ENCODE measurements at places on chromosomes 11 and 22.

GRCh38 chr22:50282361-50283155 is 12.4 kb upstream of the MAPK11 start:
- no peak for DNase-seq

DNA sequence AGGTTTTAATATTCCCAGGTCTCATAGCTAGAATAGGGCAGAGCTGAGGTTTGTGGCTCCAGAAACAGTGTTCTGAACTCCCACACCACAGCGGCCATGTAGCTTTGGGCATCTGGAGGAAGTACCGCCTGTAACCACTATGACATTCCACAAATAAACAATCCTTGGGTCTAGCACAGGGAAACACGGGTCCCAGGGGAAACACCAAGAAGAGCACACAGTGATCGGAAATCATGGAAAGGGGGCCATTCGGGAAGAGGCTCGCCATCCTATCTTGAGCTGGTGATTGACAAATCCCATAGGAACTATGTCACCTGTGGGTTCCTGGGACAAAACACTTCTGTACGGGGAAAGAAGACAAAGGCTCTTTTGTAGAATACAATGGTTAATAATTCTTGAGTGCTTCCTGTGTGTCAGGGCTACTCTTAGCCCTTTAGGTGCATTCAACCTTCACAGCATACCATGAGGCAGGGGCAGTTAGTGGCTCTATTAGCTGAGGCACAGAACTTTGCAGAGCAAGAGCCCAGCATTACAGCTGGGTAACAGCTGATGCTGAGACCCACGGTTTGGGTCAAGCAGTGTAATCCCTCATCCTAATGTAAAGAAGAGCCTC is 514.2 kb downstream of the NTM start:
- DNase-seq: no peak

- DNase-seq: no peak
Observed at GRCh38 chr11:87290304-87290922, 252.7 kb downstream of the TMEM135 start.

DNA sequence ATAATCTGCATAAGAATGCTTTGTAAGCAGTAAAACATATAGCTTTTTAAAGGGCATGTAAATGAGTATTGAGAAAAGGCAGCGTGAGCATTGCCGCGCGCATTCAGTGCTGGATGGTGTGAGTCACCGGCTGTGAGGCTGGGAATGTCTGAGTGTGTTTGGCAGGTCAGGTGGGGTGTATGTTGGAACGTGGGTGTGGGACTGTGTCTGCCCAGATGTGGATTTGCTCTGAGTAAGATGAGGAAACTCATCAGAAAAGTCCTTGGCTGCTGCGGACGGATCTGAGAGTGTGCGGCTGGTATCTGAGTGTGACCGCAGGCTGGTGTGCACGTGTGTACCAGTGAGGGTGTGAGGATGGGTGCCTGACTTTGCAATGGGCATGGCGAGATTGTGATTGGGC is 66.2 kb upstream of the NECTIN1 start:
- no peak for DNase-seq

DNA sequence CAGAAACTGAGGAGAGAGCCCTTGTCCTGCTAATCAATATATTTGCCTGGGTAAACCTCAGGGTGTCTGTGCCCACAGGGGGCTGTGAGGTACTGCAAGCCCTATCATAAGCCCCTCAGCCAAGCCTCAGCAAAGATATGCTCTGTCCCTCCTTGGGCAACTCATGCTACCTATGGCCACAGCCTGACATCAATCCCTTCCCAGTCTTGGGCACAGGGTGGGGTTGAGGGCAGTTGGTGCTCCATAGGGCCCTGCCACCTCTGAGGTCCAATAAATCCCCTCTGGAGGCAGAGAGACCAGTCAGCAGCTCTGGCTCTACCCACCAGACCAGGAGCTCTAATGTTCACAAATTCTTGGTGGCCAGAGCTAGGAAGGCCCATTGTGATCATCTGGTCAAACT is 23.8 kb downstream of the TPBGL start:
- DNase-seq: no peak

- DNase-seq: no peak
Observed at GRCh38 chr22:39291523-39291922, 27.9 kb downstream of the RPL3 start.

- DNase-seq: no peak
Observed at GRCh38 chr22:42967933-42968332, 47.0 kb downstream of the PACSIN2 start.

- DNase-seq: no peak
Observed at GRCh38 chr11:95556342-95557163, 233.0 kb downstream of the FAM76B start.

DNA sequence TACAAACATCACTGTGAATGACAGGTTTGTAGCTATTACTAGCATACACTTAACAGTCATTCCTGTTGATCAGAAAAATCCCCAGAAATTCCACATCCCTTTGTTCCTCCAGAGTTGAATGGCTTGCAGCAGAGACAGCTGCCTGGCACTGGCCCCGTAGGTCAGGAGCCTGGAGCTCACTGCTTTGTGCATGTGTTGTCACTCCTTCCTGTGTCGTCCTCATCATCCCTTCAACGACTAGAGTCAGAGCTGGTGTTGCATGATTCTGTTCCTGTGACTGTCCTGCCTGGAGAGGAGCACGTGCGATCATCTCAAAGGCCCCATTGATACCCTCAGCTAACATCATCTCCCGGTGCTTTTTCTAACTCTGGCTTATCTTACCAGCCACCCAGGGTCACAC is 58.3 kb downstream of the LDLRAD3 start:
- no peak for DNase-seq

DNA sequence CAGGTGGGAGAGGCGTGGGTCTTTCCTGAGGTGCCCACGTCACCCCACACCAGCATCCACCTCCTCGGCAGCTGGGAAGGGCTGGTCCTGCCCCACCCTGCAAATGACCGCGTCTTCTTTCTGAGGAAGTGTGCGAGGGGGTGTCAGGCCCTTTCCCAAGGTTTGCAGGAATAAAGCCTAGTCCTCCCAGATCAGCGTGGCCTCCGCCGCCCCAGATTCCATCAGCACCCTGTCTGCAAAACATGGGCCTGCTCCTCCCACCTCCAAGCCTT is 14.4 kb upstream of the SLC39A13 start:
- no peak for DNase-seq

DNA sequence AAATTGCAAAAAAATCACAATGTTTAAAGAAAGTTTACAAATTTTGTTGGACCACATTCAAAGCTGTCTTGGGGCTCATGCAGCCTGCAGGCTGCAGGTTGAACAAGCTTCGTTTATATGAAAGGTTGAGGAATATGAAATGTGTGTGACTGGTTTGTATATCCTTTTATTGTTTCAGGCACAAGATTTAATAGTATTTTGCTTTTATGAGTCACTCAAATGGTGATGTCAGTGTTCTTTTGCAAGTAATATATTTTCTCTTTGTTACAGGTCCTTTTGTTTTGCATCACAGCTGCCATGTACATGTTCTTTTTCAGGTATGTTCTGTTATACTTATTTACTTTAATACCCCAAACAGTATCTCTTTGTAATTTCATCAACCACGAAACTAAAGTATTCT is 198.6 kb downstream of the TMEM135 start:
- DNase-seq: no peak

- DNase-seq: no peak
Observed at GRCh38 chr22:24516301-24516737, 21.2 kb downstream of the UPB1 start.

DNA sequence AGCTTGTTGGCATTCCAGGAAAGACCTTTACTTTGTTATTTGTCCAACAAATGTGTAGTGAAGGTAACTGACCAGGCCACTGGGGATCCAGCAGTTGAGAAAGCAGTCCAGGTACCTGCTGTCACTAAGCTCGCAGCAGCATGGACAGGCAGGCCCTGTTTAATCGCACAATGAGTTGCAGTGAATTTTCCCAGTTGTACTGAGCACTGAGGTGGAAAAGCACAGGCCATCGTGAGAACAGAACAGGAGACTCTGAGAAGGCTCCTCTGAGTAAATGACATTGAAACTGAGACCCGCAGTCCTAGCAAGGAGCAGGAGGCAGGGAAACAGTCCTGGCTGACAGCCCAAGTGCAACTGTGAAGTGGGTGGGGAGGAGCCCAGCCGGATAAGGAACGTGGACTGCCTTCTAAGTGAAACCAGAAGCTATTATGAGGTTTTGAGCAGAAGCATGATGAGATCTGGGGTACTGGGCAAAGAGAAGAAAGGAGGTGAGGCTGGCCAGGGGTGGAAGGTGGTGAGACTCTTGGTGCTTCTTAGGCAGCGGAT is 39.8 kb upstream of the CDON start:
- DNase-seq: no peak

- DNase-seq: no peak
Observed at GRCh38 chr11:44674809-44675208, 52.0 kb upstream of the TSPAN18 start.

DNA sequence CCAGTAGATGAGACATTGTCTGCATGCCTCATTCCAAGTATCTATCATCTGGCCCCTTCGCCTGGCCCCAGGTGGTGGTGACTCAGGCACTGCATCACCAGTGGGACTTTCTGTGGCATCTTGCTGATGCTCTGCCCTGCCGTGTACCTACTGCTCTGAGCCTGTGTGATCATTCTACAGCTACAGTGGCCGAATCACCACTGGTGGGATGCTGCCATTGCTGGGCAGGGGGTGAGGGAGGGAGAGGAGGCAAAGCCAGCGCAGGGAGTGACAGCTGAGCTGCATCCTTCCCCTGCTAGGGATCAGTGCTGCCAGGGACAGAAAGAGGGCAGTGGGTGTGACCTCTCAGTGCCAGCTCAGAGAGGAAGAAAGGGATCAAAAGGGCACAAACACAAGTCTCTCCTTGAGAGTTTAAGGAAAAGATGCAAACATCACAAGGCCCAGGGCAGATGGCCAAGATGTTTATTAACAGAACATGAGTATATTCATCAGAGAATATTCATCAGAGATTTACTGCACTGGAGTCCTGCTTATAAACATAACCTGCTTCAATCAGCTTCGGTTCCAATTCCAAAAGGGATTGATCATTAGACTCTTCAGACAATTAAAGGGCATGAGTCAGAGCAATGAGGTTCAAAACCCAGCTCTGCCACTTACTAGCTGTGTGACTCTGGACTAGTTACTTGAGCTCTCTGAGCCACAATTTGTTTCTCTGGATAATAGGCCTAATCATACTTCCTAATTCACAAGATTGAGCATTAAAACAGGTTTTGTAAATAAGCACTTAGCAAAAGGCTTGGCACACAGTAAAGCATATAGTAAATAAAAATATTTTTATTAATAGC is 109.8 kb downstream of the NAT10 start:
- DNase-seq: peak; percentile 3

GRCh38 chr11:1640076-1640946 is 10.7 kb downstream of the KRTAP5-5 start:
- peak; percentile 14 for DNase-seq

GRCh38 chr11:8828046-8828445 is 82.9 kb upstream of the AKIP1 start:
- DNase-seq: no peak

DNA sequence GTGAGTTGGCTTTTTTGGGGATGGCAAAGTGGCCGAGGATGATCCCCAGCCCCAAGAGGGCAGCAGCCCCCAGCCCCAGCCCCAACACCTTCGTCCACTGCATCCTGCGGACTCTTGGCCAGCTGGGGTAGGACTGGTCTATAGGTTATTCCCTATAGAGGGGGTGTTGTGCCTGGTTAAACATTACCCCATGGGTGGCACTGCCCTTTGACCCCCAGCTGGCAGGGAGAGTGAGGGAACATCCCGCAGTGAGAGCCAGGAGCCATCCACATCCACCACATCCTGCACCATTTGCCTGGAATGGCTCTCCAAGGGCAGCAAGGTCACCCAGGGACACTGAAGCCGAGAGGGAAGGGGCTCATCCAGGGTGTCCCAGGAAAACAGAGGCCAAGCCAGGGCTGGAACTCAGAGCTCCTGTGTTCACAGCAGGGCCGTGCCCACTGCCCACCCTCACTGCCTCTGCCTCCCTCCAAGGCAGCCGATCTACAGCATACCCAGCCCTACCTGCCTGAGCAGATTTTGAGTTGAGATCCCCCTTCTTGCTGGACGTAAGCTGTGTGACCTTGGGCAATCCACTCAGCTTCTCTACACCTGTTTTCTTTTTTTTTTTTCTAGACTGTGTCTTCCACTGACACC is at the start of gene NAALADL1:
NAALADL1 (minus strand) TSS at position 135 of the 636 bp plus-strand sequence; CDS start at position 103, 32 bp downstream.
- DNase-seq: no peak

- DNase-seq: no peak
Observed at GRCh38 chr22:28711820-28712777, 29.5 kb downstream of the CHEK2 start.

DNA sequence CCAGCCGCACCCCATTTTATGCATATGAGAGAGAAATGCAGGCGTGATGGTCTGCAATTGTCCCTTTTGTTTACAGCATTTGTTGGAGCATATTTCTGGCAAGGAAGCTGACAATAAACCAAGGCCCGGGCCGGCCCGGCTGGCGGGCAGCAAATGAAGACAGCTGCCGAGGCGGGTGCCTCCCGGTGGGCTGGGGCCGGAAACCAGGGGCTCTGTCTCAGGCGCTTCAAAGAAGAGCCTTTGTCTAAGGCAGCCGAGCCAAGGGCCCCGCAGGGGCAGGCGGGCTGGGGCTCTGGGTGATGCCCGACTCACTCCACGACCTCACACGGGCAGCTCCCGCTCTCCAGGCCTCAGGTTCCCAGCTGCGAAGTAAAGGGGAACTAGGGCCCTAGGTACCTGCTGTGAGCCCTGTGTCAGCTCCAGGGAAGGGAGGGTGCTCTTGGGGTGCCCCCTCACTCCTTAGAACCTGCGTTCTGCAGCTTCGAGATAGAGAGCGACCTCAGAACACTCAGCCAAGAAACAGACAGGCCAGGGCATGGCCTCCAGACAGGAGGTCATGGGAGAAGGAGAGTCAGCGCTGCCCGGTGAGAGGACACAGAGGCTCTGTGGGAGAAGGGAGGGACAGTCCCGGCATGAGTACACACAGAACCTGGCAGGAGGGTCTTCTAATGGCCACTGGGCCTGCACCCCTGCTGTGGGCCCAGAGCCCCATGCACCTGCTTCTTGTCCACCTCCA is 2.4 kb downstream of the LINC01488 start:
- DNase-seq: no peak

DNA sequence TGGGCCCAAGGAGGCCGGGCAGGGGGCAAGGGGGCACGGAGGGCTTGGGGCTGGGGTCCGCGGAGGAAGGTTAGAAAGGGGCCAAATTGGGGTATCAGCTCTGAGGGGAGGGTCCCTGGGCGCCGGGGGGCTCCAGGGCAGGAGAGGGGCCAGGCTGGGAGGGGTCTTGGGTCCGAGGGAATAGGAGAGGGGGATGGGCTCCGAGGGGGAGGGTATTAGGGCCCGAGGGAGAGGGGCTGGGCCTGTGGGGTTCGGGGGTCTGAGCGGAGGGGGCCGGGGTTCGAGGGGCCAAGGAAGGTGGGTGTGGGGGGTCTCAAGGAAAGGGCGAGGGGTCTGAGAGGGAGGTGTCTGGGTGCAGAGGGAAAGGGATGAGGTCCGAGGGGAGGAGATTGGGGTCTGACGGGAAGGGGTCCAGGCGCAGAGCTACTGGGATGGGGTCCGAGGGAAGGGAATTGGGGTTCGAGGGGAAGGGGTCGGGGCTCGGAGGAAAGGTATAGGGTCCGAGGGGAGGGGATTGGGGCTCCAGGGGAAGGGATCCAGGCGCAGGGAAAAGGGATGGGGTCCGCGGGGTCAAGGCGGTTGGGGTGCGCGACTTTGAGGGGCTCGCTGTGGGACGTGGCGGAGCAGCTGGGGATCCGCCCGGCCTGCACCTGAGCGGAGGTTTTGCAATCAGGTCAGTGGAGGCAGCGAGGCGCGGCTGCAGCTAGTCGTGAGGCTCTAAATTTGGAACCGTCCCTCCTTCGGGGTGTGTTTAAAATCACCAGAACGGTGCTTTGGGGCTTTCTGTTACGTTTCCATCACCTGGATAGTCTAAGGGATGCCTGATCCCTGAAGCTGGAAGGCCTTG is 728 bp downstream of the CTTN start:
- DNase-seq: no peak

GRCh38 chr11:102187416-102188151 is 77.3 kb downstream of the YAP1 start:
- no peak for DNase-seq

- no peak for DNase-seq
Observed at GRCh38 chr11:64250415-64251015, 815 bp upstream of the PLCB3 start.

Measured in effector CD4-positive, alpha-beta T cell (primary cell).